ENCODE measurements at places on chromosomes 13 and 19. TPM values are rescaled to one million over a fixed set of nuclear protein-coding genes. Genes with fewer than 3 reads are reported as not detected.

GRCh38 chr19:1298235-1298634 is 12.6 kb downstream of the EFNA2 start:
- DNase-seq = no peak

GRCh38 chr13:50576156-50576555 is 267.3 kb downstream of the DLEU7 start:
- DNase-seq = no peak

DNA sequence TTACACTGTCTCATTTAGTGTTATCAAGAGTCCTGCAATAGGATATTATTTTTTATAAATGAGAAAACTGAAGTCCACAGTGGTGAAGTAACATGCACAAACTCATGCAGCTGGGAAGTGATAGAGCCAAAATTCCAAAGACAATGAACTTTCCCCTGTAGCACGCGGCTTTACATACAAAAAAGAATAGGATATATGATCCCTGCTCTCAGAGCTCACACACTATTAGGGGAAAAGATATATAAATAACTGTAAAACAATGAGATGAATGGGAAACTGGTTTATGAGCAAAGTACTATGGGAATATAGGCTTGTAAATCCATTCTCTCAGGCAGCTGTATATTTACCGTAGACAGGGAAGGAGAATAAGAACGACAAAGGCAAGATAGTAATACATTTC is 39.7 kb downstream of the THSD1 start:
- no peak for DNase-seq

- DNase-seq = no peak
Measured at GRCh38 chr13:73303851-73304250, 245.0 kb downstream of the KLF5 start.

DNA sequence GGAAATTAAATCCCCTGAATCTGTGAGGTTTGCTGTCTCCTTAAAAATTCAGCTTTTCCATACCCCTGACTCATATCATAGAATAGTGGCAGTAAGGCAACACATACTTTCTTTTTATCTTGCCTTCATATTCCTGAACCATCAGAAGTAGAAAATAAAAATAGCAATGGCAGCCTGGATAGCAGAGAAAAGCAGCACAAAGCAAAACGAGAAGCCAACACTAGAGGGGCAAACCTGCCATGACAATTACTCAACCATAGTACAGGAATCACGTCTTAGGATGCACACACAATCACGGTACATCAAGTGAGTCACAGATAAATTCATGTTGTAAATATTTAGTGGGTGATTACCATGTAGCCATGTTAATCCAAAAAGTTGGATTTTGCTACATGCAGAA is 343.0 kb downstream of the ITGBL1 start:
- DNase-seq = no peak

- DNase-seq = no peak
Measured at GRCh38 chr13:35499196-35499662, 22.7 kb upstream of the MAB21L1 start.

GRCh38 chr19:3138268-3138667 is 2.4 kb downstream of the GNA15 start:
- DNase-seq = no peak

DNA sequence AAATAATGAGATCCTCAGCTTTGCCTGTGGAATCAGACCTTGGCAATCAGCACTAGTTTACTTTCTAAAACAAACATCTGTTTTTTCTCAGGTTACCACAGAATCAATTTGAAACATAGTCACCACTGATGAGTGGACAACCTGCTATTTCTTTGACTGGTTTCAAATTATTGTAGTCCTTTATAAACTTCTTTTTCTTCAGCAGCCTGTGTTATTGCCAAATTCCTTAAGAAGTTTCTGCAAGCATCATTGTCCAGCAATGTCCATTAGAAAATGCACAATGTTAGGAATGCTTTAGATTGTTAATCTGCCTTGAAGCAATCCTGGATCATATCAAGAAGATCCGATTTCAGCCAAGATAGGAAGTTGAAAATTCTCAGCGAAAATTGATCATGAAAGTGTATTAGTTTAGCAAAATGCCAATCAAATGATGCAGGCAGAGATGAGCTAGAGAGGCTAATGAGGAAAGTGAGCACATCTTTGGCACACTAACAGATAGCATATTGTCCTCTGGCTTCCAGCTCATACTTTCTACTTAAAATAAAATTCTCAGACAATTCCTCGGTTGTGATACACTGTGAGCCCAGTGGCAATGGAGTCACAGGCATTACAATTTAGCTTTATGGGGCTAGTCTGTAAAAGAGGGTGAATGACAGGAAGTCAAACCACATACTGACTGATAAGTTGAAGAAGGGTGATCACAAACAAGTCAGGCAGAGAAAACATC is 270.6 kb downstream of the SLITRK6 start:
- no peak for DNase-seq

GRCh38 chr19:447816-448560 is 12.8 kb downstream of the SHC2 start:
- no peak for DNase-seq

DNA sequence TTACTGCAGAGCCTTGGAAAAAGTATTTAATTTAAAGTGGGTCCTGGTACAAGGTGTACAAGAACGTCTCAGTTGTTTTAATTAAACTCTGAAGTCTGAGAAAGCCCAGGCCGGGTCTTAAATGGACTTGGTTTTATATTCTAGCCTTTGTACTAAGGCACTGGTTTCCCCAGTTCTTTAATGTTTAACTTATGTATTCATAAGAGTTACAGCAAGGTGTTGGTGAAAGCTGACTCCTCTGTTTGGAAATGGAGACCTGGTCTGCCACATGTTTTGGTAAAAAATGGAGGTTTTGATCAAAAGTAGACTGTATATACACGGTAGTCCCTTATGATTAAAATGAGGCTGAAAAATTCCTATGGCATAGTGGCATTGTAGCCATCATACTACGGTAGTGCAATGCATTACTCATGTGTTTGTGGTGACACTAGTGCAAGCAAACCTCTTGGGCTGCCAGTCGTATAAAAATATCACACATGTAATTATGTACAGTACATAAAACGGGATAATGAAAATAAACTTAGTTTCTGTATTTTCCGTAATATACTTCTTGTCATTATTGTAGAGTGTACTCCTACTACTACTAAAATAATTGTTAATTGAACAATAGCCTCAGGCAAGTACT is 883.4 kb upstream of the SPRY2 start:
- no peak for DNase-seq

DNA sequence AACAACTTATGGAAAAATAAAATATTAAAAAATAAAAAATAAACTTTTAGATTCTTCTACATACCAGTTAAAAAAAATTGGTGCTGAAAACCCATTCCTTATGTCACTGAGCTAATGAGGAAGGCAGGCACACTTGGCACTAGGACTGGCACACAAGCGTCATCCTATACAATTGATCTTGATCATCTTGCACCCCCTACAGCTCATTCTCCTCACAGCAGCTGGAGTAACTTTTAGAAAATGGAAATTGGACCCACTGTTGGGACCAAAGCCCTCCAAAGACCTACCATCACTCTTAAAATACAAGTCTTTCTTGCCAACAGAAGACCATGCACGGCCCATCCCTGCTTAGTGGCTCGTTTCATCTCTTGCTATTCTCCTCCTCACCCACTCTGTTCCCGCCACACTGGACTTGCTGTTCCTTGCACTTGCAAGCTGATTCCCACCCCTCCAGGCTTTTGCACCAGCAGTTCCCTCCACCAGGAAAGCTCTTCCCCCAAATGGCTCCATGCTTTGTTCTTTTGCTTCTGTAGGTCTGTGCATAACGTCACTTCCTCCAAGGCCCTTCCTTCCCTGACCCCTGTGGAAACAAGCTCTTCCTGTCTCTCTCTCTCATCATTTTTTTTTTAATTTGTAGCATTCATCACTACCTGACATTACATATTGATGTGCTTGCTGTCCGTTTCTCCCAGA is 11.6 kb downstream of the CTU1 start:
- DNase-seq = no peak

GRCh38 chr19:56740501-56740900 is 68.9 kb upstream of the ZNF835 start:
- DNase-seq = no peak

PLIN5 gene
- total RNA-seq = 3.5 TPM

NALCN gene
- 21.6 TPM for total RNA-seq

ZNF534 gene
- total RNA-seq = not detected

ABHD8 gene
- total RNA-seq = 5.1 TPM

GSX1 gene
- not detected for total RNA-seq

VSIG10L gene
- total RNA-seq = 0.13 TPM

All from dermis microvascular lymphatic vessel endothelial cell (primary cell).